ENCODE measurements at places on chromosomes 5 and 9.
A peak's percentile ranks its signal among the peaks of the same experiment; 100 is the strongest.

GRCh38 chr5:78727786-78728761, 79.5 kb upstream of the LHFPL2 start:
- no peak overlapping the region for H3K27ac ChIP-seq
- no peak for DNase-seq
- H3K27me3 ChIP-seq: peaks cover 5% of the 10 kb centered on the region

GRCh38 chr5:172531704-172532026, 77.3 kb upstream of the SH3PXD2B start:
- H3K27ac ChIP-seq: no peak overlapping the region
- H3K36me3 ChIP-seq: no peaks in the 10 kb centered on the region
- no peak overlapping the region for H3K4me3 ChIP-seq
- peaks cover 3% of the 10 kb centered on the region for H3K4me1 ChIP-seq
- H3K27me3 ChIP-seq: peaks cover 25% of the 10 kb centered on the region

DNA sequence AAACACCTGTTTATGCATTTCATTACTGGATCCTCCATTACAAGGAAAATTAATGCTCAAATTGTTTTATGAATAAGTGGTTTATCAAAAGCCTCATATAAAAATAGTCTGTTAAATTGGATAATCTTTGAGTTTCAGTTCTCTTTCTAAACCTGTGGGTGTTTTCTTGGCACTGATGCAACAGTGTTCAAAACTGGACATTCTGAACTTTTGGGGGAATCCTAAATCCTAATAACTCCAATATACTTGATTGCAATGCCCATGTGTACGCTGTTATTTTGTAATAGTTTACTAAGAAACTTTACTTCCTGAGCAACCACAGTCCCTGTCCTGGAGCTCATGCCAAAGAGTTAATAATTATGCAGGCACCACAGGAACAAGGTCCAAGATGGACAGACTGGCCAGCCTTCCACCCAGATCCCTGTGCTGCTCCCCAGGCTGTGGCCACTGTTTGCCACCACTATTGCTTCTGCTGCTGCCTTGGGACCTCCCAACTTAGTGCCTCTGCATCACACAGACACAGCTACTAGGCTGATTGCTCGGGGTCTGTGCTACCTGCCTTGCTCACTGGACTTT, 14.0 kb downstream of the IRGM start:
- no peaks in the 10 kb centered on the region for H3K4me1 ChIP-seq
- H3K27ac ChIP-seq: no peak overlapping the region
- no peak overlapping the region for H3K4me3 ChIP-seq
- DNase-seq: no peak
- H3K36me3 ChIP-seq: no peaks in the 10 kb centered on the region

DNA sequence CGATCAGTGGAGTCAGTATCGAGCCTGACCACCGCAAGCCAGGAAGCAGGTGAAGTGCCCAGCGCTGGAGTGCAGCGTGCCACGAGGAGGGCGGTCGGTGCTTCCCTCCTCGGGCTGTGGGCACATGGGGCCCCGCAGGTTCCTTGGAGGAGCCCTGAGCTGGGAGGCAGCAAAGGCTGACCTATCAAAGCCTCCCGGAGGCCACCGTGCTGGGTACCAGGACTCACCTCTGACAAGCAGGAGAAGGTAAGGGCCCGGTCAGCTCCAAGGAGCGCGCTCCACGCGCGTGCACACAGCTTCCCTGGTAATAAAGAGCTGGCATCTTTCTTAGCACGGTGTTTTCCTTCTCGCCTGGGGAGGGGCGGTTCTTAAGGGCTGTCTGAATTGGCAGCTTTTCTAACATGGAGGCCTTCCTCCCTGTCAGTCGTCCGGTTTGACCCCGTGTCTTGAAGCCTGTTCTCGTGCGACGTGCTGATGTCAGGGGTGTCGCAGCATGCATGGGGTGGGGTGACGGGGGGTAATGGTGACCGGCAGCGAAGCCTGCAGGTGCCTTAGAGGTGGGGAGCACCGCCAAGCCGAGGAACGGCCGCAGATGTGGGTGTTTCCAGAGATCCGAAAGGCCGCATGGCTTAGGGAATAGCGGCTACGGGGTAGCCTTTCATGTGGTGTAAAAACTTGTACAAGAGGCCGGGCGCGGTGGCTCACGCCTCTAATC, 13.1 kb downstream of the PMPCA start:
- H3K27ac ChIP-seq: no peak overlapping the region
- H3K4me3 ChIP-seq: no peak overlapping the region
- no peaks in the 10 kb centered on the region for H3K27me3 ChIP-seq
- H3K36me3 ChIP-seq: peaks cover 3% of the 10 kb centered on the region
- DNase-seq: no peak

DNA sequence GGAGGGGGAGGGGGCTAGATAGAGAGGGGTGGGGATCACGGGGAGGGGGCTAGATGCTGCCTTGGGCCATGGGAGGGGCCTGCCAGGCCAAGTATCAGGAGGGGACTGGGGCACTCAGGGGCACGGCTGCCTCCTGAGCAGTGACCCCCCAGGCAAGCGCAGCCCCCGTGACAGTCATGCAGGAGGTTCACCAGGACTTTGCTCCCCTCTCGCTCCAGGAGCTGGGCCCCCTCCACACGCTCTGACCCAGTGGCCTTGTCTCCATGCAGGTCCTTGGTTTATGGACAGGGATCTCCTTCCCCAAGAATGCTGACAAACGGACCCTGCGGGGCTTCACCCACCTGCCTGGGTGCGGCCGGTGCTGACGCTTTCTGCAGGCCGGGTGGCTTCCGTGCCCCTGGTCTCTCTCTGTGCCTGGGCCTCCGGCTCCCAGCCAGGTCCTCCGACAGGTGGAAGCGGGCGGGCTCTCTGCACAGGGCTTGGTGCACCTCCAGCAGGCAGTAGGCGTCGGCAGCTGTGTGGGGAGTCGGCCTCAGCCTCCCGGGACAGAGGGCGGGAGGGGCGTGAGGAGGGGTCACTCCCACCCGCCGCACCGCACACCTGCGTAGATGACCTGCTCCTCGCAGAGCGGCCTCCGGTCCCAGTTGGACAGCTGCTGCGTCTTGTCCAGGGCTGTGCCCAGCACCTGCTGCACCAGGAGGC, 46.8 kb upstream of the NRARP start:
- no peaks in the 10 kb centered on the region for H3K36me3 ChIP-seq
- no peaks in the 10 kb centered on the region for H3K27me3 ChIP-seq
- H3K4me1 ChIP-seq: no peaks in the 10 kb centered on the region
- no peak for DNase-seq
- H3K27ac ChIP-seq: no peak overlapping the region

GRCh38 chr5:61334868-61335615, 3.0 kb downstream of the ZSWIM6 start:
- DNase-seq: no peak
- peak overlapping the region; percentile 80 for H3K27ac ChIP-seq

GRCh38 chr5:123807177-123807945, 295.4 kb downstream of the CSNK1G3 start:
- no peak for DNase-seq
- H3K4me1 ChIP-seq: no peaks in the 10 kb centered on the region
- H3K27me3 ChIP-seq: no peaks in the 10 kb centered on the region
- H3K36me3 ChIP-seq: no peaks in the 10 kb centered on the region

DNA sequence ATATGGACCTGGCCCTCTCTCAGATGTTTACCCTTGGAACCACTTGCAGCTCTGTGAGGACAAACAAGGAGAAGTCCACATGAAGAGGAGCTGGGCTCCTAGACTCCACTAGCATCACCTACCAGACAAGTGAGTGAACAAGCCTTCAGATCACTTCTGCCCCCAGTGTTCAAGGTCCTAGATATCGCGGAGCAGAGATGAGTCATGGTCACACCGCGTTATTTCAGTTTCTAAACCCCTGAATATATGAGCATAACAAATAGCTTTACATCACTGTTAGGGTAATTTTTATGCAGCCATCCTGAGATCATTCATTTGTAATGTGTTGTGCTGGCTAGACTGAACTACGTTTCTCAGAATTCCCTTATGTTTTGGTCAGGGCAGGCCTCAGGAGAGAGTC, 77.0 kb upstream of the DAP start:
- no peaks in the 10 kb centered on the region for H3K4me1 ChIP-seq
- no peak overlapping the region for H3K27ac ChIP-seq
- H3K36me3 ChIP-seq: no peaks in the 10 kb centered on the region
- H3K27me3 ChIP-seq: peaks cover 34% of the 10 kb centered on the region

GRCh38 chr9:126623667-126624478, 10.1 kb downstream of the LMX1B start:
- no peak for DNase-seq
- peaks cover 89% of the 10 kb centered on the region for H3K27me3 ChIP-seq
- H3K4me1 ChIP-seq: peaks cover 12% of the 10 kb centered on the region
- H3K27ac ChIP-seq: no peak overlapping the region

GRCh38 chr5:157749462-157749799, 5.9 kb downstream of the LSM11 start:
- H3K36me3 ChIP-seq: no peaks in the 10 kb centered on the region
- H3K4me1 ChIP-seq: peaks cover 19% of the 10 kb centered on the region
- no peaks in the 10 kb centered on the region for H3K27me3 ChIP-seq
- H3K4me3 ChIP-seq: no peak overlapping the region
- DNase-seq: no peak
- no peak overlapping the region for H3K27ac ChIP-seq
